ENCODE measurements at places on chromosomes 12 and 14.

GRCh38 chr12:53956251-53956887 is 1.7 kb downstream of the HOXC12 start:
- no peak for DNase-seq

DNA sequence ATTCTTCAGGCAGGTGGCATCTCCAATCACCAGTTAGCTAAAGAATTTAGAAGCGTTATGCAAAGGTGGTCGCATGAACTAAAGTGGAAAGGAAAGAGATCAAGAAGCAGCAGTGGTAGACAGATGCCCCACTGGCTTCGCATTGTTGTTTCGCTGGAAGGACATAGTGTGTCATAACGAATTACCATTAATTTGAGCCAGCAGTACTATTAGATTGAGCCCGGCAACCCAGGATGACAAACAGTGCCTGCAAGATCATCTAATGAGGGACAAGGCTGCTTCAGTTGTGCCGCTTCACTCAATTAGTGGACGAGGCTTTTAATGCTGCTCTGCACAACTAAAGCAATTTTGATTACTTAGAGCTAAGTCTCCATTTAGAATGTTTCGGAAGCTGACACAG is 274.5 kb upstream of the SOX5 start:
- no peak for DNase-seq

DNA sequence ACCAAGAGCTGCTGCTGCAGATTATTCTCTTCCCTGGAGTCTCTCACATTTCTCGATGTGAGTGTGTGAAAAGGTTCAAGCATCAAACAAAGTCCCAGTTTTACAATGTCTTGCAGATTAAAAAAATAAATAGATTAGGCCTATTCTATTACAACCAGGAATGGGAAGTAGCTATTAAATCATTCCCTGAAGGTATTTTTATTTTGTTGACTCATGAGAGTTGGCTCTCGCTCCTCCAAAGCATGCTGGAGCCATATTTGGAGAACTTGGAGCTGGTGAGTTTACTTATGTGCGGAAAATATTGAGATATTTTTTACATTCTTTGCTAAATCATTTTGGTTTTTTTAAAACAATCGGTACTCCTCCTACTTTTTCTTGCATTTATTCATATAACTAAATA is 572.3 kb downstream of the ETNK1 start:
- DNase-seq = no peak

DNA sequence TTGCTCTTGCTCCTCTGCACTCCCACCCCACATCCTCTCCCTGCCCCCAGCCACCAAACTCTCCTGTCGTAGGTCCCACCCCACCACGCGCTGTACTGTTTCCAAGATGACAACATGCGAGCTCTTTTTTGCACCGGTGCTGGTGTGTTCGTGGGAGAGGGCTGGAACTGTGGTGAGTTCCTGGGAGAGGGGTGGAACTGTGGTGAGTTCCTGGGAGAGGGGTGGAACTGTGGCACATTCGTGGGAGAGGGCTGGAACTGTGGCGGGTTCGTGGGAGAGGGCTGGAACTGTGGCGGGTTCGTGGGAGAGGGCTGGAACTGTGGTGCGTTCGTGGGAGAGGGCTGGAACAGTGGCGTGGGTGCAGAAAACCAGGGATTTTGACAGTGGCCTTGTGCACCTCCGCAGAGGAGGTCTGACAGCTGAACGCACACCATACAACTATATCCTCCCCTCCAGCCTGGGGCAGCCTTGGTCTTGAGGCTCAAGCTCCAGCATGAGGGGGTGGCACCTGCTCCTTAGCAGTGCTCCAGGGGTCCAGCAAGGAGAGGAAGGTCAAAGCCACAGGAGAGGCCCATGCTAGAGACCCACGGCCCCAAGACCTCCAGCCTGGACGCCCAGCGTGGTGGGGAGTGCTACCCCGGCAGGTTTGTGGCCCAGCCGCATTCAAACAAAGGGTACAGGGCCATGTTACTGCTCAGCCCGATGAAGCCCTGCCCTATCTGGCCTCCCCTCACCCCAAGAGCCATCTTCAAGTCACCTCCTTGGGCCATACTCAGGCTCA is 50.1 kb downstream of the ACTN1 start:
- no peak for DNase-seq

- DNase-seq = no peak
These were observed 75.8 kb upstream of the RIN3 start for GRCh38 chr14:92437729-92438285.

GRCh38 chr14:89956661-89957009 is 908 bp downstream of the TDP1 start:
- no peak for DNase-seq

GRCh38 chr14:92704036-92704804 is 44.2 kb downstream of the LGMN start:
- DNase-seq = peak; percentile 79

DNA sequence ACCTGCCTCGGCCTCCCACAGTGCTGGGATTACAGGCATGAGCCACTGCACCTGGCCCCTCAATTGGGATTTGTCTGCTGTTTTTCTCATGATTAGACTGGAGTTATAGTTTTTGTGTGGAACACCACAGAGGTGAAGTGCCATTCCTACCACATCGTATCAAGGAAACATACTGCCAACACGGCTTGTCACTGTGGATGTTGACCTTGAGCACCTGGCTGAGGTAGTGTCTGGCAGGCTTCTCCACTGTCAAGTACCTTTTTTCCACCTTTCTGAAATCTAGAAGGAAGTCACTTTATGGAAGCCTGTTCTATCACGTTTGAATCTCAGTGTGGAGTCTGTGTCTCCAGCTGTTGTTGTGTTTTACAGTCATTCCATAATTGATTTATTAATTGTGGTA is 21.4 kb upstream of the SEL1L start:
- no peak for DNase-seq

- DNase-seq = no peak
These were observed 112.3 kb downstream of the NRXN3 start for GRCh38 chr14:78282437-78282836.

GRCh38 chr12:97308576-97309198 is 153.9 kb upstream of the RMST start:
- DNase-seq = no peak

GRCh38 chr14:50846226-50846880 is 15.4 kb upstream of the NIN start:
- DNase-seq = no peak

GRCh38 chr12:121899590-121899989 is 11.0 kb downstream of the PSMD9 start:
- DNase-seq = no peak

GRCh38 chr14:69629225-69630127 is 18.1 kb downstream of the SUSD6 start:
- no peak for DNase-seq

- DNase-seq = no peak
These were observed 269.0 kb upstream of the G2E3 start for GRCh38 chr14:30290001-30290400.

DNA sequence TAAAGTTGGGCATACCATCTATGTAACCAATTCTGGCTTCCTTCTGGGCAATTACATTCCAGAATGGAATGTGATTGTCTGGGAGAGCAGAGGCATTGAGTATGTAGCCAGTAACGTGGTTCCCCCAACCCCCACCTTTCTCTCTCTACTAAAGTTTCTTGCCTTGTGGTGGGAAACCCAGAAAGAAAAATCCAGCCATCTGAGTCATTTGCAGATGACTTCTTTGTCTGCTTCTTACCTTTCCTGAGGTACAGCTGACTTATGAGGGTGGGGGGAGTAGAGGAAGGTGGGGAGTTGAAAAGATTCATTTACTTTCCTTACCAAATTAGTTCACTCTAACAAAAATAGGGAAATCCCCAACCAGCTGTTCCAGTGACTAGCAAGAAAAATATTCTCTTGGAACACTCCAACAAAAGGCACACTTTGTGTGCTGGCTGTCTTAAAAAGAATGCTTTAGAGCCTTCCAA is 112.1 kb upstream of the FRMD6 start:
- DNase-seq = no peak

DNA sequence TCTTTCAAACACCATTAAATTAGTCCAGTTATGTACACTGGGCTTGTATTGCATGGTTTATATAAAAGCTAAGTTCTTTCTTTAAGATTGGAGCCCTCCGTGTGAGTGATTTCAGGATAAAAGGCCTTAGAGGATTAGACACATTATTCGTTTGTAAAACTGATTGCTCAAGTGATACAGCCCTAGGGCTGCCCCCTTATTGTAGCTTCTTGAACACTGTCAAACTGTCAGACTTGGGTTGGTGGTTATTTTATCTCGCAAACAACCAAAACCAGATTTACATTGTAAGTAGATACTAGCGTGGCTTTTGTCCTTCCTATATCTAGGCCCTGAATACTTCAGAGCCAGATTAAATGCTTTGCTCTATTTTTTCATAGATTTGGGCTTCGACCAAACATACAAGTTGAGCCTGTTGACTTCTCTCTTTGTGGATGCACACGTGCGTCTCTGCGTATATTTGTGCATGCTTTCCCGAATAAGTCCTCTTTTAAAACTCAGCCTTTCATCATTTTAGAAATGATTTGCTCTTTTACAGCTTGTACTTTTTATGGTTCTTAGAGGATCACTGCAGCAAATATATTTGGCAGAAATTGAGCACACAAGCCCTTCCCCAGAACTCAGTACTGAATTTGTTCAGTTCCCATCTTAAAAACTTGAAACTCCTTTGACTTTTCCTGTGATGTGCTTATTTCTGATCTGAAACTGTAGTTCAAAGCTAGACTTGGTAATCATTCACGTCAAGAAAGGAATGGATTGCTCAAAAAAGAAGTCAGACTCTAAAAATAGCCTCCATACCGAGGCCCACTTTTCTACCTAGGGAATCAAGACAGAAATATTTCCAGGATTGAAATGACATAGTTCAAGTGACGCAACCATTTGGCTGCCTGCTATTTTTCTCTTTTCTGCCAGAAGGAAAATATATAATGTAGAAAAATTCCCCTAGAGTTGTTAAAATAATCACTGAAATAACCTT is 129.5 kb downstream of the ETV6 start:
- DNase-seq = no peak

GRCh38 chr12:65495233-65495632 is 216.8 kb downstream of the MSRB3 start:
- DNase-seq = no peak

DNA sequence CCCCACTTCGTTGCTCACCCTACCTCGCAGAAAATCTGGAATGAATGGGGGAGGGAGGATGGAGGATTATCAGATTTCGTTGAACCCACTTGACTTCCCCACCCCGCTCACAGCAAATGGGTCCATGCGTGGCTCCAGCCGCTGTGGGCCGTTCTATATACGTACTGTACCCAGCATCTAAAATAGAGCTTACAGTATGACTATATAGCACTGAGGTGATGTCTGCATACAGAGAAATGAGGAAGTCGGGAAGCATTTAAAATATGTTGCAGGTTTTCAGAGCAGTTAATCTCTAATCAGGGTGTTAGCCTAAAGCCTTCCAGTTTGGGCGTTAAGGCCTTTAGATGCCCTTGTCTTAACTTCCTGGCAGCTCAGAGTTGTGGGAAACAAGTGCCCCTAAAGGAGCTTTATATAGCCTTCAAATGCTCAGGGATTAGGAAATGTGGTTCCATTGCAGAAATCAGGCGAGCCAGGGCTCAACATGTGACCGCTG is 1.4 kb downstream of the BICDL1 start:
- no peak for DNase-seq

DNA sequence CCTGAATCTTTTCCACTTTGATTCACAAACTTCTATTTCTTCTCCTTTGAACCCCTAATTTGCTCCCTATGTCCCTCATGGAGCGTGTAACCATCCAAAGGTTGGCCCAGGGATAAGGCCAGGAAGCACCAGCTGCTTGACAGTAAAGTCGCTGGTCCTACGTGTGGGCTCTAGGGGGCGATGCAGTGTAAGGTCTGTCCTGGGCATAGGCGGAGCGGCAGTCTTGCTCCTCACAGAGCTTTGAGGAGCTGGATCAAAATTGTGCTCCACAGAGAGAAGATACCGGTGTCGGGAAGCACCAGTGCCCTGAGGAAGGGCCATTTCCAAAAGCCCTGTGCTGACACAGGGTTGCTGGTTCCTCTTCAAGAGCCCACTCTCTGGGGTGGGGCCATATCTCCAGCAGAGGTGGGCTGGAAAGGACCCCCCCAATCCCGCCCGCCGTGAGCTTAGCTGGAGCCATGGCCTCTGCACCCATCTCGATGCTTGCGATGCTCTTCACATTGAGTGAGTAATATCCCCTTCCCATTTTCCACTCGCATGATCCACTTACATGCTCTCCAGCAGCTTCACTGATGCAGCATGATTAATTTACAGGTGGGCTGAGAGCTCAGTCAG is 49.9 kb upstream of the OR4E1 start:
- DNase-seq = peak; percentile 35

- DNase-seq = no peak
These were observed 3.5 kb upstream of the RHOJ start for GRCh38 chr14:63200767-63201166.

DNA sequence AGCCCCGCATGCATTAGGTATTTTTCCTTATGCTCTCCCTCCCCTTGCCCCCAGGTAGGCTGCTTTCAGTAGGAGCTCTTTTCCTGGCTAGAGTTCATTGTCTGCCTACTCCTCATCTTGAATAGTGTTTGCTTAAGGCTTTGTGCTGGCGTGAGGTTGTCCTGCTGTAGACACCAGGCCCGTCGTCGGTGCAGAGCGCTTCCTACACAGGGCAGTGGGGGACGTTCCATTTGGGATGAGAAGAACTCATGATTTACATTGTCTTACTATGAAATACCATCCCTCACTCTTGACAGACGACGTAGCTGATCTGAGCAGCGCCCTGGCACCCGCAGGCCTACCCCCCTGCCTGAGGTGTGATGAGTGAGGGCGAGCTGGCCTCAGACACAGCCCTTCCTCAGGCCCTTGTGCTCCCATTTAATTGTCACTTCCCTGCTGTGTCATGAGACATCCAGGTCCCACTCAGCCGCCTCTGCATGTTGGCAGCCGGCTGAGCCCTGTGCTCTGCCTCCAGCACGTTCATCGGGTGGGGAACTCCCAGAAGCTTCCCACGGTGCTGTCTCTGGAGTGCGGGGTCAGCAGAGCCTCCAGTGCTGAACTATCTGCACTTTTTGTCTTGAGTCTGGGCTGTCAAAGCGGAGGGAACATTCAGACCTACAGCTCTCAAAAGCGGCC is 76.0 kb downstream of the WDR20 start:
- DNase-seq = no peak

DNA sequence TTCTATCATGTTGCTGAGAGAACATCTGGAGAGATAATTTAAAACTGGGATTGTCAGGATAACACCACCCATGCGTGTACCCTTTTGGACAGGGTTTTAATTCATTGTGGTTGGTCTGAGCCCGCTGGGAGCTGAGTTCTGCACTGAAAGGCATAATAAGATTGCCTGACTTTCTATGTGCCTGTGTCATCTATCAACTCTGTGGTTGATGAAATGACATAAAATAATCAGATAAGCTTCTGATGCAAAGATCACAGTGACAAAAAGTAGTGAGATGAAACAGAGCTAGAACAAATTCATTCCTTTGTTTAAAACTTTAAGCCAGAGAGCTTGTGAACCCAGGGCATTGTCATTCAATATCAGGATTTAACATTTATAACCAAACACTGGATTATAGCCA is 98.7 kb downstream of the BBS10 start:
- no peak for DNase-seq

- DNase-seq = no peak
These were observed 372.9 kb upstream of the FAR2 start for GRCh38 chr12:28776220-28776619.

- DNase-seq = no peak
These were observed 244.2 kb upstream of the CCDC196 start for GRCh38 chr14:66242001-66242400.

- DNase-seq = no peak
These were observed 542.0 kb downstream of the SNAPC1 start for GRCh38 chr14:62304257-62304656.

Data from CD4-positive, alpha-beta T cell treated with Interleukin-15 for 1 hour (primary cell).